Activated naive CD4-positive, alpha-beta T cell treated with anti-CD3 and anti-CD28 coated beads, Interleukin-2, amount 50 U/mL, for 16 hours (primary cell): ENCODE measurements at places on chromosomes 7 and 10.

- no peak for DNase-seq
Measured at GRCh38 chr10:62057850-62058249, 156.4 kb downstream of the ARID5B start.

GRCh38 chr7:111388912-111389311 lies 173.4 kb downstream of the IMMP2L start:
- no peak for DNase-seq

- DNase-seq, result no peak
Measured at GRCh38 chr10:49289480-49289879, 9.5 kb upstream of the C10orf71 start.

DNA sequence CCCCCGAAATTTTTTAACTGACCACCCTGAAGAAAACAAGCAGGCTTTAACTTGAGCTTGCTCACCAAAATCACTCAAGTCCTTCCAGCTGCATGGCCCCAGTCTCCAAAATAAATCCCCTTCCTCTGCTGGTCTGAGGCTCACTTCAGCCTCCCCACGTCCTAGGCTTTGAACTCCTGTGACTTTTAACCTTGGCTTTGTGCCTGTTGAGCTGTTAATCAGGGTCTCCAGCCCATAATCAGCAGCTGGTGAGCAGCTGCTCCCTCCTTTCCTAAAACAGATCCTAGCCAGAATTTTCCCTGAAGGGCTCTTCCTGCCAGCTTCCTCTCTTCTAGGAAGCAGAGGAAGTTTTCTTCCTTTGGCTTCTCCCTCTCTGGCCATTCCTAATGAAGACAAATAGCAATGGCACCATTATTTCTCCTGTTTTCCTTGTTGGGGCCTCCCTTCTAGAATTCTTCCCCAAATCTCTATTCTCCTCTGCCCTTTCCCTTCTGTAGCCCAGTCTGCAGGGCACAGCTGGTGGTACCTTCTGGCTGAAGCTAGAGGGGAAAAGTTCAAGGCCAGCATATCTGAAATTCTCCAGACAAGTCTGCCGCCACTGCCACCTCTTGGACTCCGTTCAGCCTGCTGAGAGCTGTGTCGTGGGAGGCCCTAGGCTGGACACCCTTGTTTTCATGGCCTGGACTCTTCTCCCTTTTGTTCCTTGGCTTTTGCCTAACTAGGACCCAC lies 152.1 kb downstream of the NOC3L start:
- no peak for DNase-seq

- no peak for DNase-seq
Measured at GRCh38 chr7:24764011-24764410, 6.7 kb upstream of the GSDME start.

- no peak for DNase-seq
Measured at GRCh38 chr10:50788951-50789945, 49.5 kb downstream of the ASAH2B start.
